ENCODE measurements at places on chromosomes 5 and 9.
A peak's percentile ranks its signal among the peaks of the same experiment; 100 is the strongest.

GRCh38 chr5:145838276-145838675 lies 3.1 kb upstream of the PRELID2 start:
- no peak for DNase-seq

DNA sequence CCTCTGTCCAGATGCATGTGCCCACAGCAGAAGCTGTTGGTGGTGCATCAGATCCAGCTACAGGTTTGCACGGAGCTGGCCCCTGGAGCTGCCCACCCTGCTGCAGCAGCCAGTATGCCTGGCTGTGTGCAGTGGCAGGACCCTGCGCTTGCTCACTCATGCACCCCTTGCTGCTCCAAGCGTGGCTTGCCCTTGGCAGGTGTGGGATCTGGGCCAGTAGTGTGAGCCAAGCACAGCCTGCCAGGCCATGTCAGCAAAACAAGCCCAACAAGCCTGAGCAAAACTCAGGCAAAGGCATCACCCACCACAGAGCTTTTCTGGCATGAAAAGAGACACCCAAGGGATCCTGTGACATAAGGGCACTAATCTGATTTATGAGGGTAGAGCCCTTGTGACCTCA lies 18.3 kb upstream of the ECPAS start:
- DNase-seq: no peak

- no peak for DNase-seq
Observed at GRCh38 chr5:155050384-155051019, 36.9 kb downstream of the KIF4B start.

- no peak for DNase-seq
Observed at GRCh38 chr9:83630938-83631457, 8.1 kb downstream of the IDNK start.

GRCh38 chr9:132163876-132164603 lies 2.2 kb downstream of the NTNG2 start:
- DNase-seq: no peak

DNA sequence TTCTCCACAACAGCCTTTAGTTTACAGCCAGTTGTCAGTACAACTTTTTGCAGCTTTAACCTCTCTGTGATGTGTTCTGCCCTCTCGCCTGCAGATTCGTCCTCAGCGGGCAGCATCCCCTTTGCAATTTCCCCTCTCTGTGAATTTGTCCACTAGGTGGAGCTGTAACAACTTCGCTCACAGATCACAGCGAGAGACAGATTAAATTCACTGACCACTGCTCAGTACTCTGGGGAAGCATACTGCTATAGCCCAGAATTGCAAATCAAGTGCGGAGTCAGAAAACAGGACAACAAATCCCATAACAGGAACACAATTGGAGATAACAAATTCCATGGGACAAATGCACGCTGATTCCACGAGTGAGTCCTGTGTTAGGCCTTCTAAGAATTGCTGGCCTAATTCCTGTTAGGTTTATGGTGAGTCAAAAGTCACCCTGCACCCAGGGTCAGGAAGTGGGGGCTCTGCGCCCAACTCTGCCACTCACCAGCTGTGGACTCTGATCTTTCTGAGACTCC lies 2124.9 kb downstream of the MAT2B start:
- DNase-seq: peak; percentile 22

GRCh38 chr5:150066901-150067396 lies 19.4 kb downstream of the CSF1R start:
- DNase-seq: no peak

DNA sequence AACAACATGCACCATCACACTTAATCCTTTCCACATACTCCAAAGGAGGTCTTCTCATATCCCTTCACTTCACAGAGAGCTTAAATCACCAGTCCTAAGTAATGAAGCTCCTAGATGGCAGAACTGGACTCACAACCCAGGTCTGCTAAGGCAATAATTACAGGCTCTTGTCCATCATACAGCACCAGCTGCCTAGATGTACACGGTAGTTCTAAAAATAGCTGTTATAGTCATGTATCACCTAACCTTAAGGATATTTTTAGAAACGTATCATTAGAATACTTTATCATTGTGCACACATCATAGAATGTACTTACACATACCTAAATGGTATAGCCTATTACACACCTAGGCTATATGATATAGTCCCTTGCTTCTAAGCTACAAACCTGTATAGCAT lies 644.6 kb upstream of the RGMB start:
- no peak for DNase-seq

DNA sequence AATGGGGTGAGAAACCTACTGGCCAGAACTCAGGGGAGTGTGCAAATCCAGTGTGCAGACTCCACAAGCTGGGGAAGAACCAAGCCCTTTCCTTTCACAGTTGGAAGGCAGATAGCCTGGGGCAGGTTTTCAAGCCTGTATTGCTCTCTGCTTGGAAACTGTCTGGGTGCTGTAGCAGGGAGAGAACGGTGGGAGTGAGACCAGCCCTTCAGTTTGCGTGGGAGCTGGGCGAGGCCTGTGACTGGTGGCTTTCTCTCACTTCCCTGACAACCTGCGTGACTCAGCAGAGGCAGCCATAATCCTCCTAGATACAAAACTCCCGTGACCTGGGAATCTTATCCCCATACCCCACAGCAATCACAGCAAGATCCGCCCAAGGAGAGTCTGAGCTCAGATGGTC lies 44.9 kb upstream of the SNCAIP start:
- DNase-seq: no peak

- DNase-seq: no peak
Observed at GRCh38 chr5:133801955-133802751, 166.3 kb downstream of the C5orf15 start.

DNA sequence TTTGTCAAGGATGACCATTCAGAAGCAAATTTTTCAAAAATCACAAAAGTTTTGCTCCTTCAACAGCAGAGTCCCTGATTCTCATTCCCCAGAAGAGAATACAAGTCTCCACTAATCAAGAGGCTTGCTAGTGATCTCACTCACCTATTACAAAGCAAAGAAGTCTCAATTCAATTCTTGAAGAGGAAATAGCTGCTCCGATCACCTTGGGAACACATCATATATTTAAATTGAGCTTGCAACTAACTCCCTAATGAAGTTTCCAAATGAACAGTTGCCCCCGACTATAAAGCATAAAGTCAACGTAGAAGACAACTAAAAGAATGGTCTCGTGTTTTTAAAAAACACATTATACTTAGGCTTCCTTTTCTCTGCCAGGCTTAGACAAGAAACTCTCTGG lies 1.6 kb downstream of the LIFR start:
- DNase-seq: no peak

GRCh38 chr5:88884608-88884877 lies 1.6 kb upstream of the MEF2C start:
- no peak for DNase-seq

- no peak for DNase-seq
Observed at GRCh38 chr9:107208121-107208520, 75.0 kb upstream of the RAD23B start.

- DNase-seq: no peak
Observed at GRCh38 chr5:76379855-76380254, 23.2 kb upstream of the IQGAP2 start.

GRCh38 chr9:16133032-16133431 lies 580.2 kb downstream of the CCDC171 start:
- DNase-seq: no peak

- no peak for DNase-seq
Observed at GRCh38 chr9:126633881-126634558, 20.3 kb downstream of the LMX1B start.

GRCh38 chr9:125932012-125932411 lies 184.8 kb downstream of the PBX3 start:
- DNase-seq: no peak

DNA sequence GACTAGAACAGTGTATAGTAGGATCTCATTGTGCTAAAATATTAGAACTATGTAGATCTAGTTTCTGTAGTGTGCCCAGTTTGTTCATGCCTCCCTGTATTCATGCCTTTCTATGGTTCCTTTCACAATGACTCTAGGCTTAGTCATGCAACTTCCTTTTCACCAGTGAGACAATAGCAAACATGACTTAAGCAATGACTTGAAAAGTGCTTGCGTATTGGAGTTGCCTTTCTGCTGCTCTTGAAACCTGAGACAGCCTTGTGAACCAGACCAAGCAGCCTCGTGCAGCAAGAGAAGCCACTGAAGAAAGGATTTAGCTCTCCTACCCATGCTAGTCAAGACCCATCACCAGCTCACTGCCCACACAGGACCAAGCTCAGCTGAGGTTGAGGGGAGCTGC lies 294.5 kb upstream of the TAS2R1 start:
- DNase-seq: no peak

- DNase-seq: peak; percentile 45
Observed at GRCh38 chr5:1594357-1595106, 70.8 kb upstream of the LPCAT1 start.

DNA sequence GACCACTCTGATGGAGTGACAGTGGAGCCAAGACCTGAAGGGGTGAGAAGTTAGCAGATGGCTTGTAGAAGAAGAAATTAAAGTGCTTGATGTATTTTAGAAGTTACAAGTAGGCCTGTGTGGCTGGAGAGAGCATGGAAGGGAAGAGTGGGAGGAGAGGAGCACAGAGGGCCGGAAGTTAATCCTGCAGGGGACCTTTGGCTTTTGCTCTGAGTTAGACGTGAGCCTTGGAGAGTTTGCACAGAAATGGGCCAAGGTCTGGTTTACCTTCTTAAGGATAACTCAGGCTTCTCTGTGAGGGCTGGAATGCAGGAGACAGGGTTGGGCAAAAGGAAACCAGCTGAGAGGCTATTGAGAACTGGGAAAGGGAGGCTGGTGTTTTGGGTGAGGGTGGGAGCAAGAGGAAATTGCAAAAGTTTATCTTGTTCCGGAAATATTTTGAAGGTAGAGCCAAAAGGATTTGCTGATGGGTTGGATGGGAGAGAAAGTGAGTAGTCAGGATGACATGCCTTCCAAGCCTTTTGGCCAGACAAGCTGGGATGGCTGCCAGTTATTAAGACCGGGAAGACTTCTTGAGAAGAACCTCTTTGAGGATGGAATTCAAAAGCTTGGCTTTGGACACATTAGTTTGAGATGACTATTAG lies 17.5 kb upstream of the F2RL1 start:
- DNase-seq: no peak
